ENCODE measurements at places on chromosomes 3 and 15. TPM values are rescaled to one million over a fixed set of nuclear protein-coding genes. Genes with fewer than 3 reads are reported as not detected.

DNAH12 gene
- 0.28 TPM for polyA plus RNA-seq

MESP2 gene
- polyA plus RNA-seq, result not detected

SH2D7 gene
- not detected for polyA plus RNA-seq

SLC51B gene
- 0.22 TPM for polyA plus RNA-seq

LIPC gene
- polyA plus RNA-seq, result 0.31 TPM

SUSD5 gene
- polyA plus RNA-seq, result 4.2 TPM

RPS17 gene
- 7,542 TPM for polyA plus RNA-seq

SPSB4 gene
- 0.57 TPM for polyA plus RNA-seq

All from ovary (tissue), 10 donors.